ENCODE measurements at places on chromosomes 1 and 21.

DNA sequence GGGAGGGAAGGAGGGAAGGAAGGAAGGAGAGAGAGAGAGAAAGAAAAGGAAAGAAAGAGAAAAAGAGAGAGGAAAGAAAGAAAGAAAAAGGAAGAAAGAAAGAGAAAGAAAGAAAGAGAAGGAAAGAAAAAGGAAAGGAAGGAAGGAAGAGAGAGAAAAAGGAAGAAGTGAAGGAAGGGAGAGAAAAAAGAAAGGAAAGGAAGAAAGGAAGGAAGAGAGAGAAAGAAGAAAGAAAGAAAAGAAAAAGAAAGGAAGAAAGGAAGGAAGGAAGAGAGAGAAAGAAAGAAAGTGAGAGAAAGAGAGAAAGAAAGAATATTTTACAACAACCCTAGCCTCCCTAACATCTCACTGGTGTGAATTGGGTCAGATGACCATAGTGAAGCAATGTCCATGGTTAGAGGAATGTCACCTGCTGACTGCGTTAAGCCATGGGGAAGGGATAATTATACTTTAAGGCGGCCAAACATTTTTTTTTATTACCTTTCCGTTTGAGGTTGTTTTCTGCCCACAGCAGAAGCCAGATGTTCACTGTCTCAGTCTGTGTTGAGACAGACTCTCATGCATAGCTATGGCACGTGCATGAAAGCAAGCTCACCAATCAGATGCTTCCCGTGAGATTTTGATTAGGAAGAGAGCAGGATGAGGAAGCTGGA, 76.4 kb downstream of the SNRPE start:
- no peak for DNase-seq

DNA sequence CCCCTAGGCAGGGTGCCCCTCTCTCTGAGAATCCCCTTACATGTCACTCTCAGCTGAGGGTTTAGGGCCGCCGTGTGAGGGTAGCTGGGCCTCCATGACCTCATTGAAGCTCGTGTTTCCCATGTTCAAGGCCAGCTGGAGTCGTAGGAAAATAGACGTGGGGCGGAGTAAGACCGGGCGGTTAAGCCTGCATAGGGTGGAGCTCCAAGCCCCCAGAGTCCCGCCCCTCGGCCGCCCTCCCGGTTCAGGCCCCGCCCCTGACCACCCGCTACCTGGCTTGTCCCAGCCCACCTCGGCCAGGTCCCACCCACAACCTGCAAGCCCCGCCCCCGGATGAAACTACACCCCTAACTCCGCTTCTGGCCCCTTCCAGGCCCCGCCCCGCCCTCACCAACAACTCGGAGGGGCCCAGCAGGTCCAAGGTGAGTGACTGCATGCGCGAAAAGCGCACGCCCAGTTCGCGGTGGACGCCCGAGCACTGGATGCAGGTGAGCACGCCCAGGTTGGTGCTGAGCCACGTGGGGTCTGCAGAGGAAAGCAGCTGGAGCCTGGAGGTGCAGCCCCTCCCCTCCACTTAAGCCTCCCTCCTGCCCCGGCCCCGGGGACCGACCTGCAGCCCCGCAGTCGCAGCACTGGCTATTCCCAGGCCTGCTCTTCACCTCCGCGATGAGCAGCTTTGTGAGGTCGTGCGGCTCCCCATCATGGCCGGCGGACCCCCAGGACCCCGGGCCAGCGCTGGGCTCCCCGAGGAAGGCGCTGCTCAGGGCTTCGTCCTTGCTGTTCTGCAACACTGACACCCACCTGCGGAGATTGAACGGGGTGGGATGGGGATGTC, 12.2 kb upstream of the TCEA3 start:
- DNase-seq = no peak

DNA sequence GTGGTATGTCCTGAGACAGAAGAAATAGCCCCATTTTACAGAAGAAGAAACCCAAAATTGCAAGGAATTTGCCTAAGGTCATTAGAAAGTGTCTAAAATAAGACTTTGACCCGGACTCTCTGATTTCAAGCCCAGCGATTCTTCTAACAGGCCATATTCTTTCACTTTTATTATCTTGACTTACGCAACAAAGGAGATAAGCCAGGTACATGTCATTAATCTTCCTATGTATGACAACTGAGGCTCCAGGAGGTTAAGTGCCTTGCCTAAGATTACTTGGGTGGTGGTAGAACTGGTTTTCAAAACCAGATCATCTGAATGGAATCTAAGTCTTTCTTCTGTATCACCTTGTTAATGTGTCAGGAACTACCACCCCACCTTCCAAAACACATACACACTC, 124.3 kb downstream of the PBX1 start:
- no peak for DNase-seq

DNA sequence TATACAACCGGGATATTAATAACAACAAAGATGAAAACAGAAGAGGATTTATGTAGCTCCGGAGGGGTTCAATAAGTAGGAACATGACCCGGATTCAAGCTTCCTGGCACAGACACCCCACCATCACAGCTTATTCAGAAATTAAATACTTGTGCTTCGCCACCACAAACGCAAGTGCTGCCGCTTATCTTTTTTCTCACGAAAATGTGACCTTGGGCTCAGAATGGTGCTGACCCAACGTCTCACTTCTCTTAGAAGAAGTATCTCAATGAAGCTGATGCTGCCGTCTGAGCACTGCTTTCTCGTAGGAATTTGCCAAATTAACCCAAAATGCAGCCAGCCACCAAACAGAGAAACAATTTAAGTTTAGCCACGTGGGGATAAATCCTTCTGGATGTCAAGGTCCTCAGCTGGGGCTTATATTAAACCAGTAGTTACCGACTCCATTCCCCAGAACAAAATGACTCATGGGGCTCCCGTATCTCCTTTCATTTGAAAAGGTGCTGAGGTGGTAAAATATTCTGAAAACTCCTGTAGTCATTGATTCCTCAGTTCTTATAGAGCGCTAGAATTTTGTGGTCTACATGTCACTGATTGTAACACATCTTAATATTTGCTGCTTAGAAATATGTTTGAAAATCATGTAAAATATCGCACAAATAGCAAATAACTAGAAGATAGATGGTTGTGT, 466.7 kb downstream of the SMYD3 start:
- DNase-seq = no peak

DNA sequence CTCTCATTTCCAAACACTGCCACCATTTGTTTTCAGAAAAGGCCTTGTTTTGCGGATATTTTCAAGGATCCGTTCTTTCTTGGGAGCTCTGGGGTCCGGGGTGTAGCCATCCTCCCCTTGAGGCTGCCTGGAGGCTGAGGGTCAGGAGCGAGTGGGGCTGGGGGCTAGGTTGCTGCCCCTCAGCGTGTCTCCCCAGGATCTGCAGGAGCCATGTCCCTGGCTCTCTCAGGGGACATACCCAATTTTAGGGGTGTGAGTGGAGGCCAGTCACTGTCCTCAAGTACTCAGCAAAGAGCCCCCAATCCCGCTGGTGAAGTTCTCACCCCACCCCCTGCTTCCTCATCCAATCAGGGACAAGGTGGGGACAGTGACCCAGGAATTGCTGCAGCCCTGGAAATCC, 15.0 kb upstream of the PRDM16 start:
- DNase-seq = no peak

- DNase-seq = no peak
Observed at GRCh38 chr1:51736702-51737101, 119.8 kb downstream of the OSBPL9 start.

- no peak for DNase-seq
Observed at GRCh38 chr1:228457017-228457395, 30.2 kb upstream of the RNF187 start.

GRCh38 chr1:235940285-235940684, 73.6 kb upstream of the LYST start:
- no peak for DNase-seq

DNA sequence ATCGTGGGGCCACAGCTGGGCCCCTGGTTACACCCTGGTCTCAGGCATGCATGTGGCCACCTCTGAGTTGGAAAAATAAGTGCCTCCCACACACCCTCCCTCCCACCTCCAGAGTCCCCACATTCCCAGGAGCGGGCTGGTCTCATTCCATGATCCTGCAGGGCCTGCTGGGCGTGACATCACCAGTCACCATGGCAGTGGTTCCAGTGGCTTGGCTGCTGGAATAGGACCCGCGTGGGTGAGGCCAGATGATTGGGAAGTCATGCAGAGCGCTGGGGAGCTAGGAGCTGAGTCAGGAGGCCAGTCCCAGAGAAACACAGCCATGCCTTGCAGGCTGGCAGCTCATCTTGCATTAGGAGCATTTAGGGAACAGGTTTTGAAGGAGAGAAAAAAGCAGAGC, 125.4 kb upstream of the TMEM51 start:
- no peak for DNase-seq

GRCh38 chr1:30888391-30888790, 20.2 kb downstream of the SDC3 start:
- no peak for DNase-seq

- DNase-seq = no peak
Observed at GRCh38 chr1:68958958-68959357, 462.1 kb upstream of the DEPDC1 start.

GRCh38 chr1:162578071-162578700, 16.7 kb downstream of the UAP1 start:
- no peak for DNase-seq

- DNase-seq = no peak
Observed at GRCh38 chr21:42403611-42404231, at the start of gene UBASH3A. TSS of gene UBASH3A (plus strand) at chr21:42403902. CDS start at chr21:42403946, 44 bp downstream.

- DNase-seq = no peak
Observed at GRCh38 chr1:221719278-221719597, 22.7 kb downstream of the DUSP10 start.

DNA sequence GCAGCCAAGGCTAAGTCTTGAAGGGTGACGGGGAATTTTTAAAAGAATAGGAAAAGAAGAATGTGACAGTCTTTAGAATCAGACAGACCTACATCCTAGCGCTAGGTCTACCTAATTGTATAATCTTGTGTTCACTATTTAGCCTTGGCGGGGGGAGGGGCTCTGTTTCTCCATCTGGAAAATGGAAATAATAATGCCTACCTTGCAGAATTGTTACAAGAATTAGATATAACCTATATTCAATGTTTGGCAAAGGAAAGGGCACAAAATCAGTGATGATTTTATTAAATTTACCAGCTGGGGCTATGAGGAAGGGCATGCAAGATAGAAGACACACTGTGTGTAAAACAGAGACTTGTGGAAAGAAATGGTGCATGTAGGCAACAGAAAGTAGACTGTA, 154.8 kb downstream of the ZBTB18 start:
- DNase-seq = no peak

- no peak for DNase-seq
Observed at GRCh38 chr1:198764748-198765147, 125.9 kb downstream of the PTPRC start.

DNA sequence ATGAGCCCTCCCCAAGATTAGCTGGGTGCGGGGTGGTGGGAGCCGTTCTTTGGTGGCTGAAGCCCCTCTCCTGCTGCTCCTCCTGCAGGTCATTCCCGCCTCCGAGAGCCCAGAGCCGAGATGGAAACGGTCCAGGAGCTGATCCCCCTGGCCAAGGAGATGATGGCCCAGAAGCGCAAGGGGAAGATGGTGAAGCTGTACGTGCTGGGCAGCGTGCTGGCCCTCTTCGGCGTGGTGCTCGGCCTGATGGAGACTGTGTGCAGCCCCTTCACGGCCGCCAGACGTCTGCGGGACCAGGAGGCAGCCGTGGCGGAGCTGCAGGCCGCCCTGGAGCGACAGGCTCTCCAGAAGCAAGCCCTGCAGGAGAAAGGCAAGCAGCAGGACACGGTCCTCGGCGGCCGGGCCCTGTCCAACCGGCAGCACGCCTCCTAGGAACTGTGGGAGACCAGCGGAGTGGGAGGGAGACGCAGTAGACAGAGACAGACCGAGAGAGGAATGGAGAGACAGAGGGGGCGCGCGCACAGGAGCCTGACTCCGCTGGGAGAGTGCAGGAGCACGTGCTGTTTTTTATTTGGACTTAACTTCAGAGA, 448 bp downstream of the G0S2 start:
- no peak for DNase-seq

DNA sequence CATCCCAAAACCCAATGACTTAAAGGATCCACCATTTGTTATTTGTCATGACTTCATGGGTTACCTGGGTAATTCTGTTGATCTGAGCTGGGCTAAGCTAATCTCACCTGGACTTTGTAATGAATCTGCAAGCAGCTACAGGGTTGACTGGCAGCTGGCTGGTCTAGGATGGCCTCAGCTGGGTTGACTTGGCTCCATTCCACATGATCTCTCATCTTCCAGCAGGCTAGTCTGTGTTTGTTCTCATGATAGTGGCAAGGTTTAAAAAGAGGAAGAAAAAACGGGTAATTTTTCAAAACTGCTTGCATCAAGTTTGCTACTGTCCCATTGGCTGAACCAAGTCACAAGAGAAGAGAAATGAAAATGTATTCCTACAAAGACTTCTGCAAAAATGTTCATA, 24.8 kb upstream of the ZMYM4 start:
- peak; percentile 44 for DNase-seq

DNA sequence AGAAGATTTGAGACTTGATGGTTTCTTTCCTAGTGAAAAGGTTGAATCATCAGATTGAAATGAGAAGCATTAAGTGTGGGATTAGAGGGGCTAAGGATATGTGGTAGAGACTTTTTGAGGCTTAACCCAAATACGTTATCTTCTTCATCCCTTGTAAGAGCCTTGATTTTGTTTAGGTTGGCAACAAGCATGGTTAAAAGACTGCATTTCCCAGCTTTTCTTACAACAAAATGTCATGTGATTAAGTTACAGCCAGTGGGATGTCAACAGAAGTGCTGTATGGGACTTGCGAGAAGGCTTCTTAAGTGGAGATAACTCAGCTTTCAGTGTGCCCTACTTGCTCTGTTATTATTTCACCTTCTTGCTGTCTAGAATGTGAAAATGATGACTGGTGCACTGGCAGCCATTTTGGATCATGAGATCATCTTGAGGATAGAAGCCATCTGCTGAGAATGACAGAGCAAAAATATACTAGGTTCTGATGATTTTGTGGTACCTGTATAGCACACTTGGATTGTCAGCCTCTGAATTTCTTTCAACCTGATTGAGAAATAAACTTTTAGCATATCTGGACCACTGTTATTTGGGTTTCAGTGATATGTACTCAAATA, 41.3 kb upstream of the GNG12 start:
- DNase-seq = no peak

DNA sequence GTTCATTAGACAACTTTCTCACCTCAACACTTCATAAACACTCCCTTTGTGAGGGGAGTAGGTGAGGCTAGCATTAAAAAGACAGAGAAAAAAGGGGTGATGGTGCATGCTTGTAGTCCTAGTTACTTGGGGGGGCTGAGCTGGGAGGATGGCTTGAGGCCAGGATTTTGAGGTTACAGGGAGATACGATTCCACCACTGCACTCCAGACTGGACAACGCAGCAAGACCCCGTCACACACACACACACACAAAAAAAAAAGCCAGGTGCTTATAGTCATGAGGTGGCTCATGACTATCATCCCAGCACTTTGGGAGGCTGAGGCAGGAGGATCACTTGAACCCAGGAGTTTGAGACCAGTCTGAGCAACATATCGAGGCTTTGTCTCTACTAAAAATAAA, 29.6 kb downstream of the GON4L start:
- DNase-seq = no peak

- no peak for DNase-seq
Observed at GRCh38 chr1:172477741-172478140, 33.9 kb upstream of the PIGC start.
